Activated T-helper 1 cell treated with Interleukin-2 at 50 U/mL for 16 hours (primary cell): ENCODE measurements at places on chromosomes 3 and 15.

- no peak for DNase-seq
These were observed 108.1 kb upstream of the THBS1 start for GRCh38 chr15:39472621-39473297.

DNA sequence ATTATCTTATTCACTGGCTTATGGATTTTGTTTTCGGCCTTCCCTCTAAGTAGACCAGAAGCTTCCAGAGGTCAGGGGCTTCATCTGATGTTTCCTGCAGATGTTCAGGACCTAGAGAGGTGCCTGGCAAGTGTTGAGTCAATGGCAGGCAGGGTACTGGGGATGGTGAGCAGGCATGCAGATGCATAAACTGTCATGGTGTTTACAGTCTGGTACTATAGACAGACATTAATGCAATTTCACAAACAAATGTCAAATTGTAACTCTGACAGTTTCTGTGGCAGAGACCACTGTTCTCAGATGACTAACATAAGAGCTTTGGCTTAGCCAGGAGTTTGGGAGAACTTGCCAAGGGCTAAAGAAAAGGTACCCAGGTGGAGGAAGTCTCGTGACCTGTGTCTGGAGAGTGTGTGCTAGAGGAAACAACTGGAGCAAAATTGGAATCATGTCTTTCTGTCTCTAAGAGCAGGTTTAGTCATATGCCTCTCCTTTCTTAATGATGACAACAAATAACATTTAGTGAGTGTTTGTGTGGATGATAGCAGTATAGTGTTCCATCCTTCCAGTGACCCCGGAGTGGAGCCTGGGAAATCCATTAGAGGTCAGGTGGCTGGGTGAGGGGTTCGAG lies 53.7 kb upstream of the TRAK1 start:
- DNase-seq: no peak

- no peak for DNase-seq
These were observed 213.8 kb upstream of the FEZF2 start for GRCh38 chr3:62587169-62587568.

- DNase-seq: no peak
These were observed 138.8 kb upstream of the TLE3 start for GRCh38 chr15:70236341-70237086.

- DNase-seq: no peak
These were observed 67.2 kb upstream of the SIAH2 start for GRCh38 chr3:150830094-150830681.

DNA sequence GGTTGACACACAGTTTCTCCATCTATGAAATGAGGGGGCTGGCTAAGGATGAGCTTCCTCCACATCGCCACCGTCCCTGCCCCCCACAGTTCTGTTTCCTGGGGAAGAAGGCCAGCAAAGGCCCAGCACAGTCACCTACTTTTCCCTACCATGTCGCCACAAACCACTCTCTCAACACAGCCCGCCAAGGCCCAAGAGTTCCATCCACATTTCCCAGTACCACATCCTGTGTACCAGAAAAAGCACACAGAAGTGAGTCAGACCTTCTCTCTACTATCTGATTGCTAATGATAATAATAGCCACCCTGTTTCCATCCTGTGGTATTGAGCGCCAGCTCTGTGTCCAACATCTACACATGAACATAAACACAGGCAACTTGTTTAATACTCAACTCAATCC lies 30.3 kb upstream of the C15orf39 start:
- DNase-seq: no peak

DNA sequence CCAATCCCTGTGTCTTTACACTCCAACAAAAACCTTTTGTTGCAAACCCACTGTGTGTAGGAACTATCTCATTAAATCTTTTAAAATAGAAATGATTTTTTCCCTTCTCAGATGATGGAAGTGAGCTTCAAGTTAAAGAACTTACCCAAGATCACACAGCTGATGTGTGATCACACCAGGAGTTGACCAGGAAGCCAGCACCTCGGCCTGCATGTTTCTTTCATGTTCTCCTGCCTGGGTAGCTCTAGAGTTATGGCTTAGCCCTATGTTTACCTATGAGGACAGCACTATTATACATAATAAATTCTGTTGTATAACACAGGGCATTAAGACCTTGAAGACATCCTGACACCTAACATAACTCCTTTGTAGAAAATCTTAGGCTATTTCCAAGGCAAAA lies 132.1 kb upstream of the KLHL25 start:
- DNase-seq: no peak
